ENCODE measurements at places on chromosomes 13 and 19.

DNA sequence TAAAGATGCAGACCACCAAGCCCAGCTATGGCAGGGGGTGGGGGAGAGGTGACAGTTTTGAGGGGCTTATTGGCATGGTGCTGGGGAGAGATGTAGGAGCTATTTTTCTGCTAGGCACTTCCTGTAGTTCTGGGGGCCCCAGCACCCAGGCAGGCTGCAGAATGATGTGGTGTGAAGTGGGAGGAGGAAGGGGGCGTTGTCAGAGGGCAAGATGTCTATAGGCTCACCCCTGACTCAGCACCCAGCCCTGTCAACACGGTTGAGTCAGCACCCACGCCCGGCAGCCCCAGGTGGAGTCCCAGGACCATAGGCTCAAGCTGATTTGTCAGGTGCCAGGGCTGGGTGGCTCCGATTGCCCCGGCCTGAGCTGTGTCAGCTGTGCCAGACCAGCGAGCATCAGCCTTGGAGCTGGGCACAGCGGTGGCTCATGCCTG, 5.8 kb downstream of the KLF2 start:
- peak; percentile 78 for DNase-seq

- DNase-seq, result no peak
These were observed 29.1 kb downstream of the NFIX start for GRCh38 chr19:13024126-13024950.

- no peak for DNase-seq
These were observed 16.0 kb downstream of the CSNK1G2 start for GRCh38 chr19:1956868-1957492.

DNA sequence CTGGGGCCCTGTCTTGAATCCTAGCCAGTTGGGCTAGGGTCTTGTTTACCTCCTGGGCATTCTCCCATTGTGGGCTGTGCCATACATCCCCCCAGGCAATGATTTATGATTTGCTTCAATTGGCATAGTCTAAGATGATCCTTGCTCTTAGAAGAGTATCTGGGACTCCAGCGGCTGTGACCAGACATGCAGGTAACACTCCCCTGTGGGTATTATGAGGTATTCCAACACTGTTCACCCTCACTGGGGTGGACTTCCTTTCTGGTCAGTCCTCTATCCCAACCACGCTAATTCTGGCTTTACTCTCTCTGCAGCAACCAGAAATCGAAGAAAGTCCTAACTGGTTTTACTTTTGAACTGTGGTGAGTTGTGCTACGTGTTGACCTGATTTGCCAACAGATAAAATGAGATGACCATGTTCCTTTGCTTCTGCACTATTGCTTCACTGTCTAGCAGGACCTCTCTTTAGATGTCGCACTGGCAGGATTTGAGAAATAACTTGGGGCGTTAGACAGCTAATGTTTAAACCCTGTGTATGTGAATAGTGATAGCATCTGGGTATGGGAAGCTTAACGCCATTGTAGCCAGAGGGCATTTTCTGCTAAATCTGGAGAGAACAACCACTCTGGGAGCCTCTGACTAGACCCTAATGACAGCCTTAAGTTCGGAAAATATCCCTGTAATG, 6.7 kb upstream of the LRCH1 start:
- no peak for DNase-seq

DNA sequence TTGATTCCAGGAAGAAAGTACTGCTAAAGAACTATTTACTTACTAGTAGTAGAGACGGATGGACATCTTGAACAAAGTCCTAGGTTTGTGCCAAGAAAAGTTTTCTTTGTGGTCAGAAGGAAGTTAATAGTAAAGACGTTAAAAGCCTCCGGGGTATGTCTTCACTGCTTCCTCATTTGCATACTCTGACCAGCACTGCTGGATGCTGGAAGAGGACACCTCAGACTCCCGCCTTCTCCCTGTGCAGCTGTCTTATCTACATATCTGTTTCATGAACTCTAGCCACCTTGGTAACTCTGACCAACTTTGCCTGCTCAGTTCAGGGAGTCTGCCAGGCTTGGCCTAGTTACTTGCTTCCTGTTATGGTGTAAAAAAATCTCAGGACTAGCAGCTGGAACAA, 1109.1 kb upstream of the MIR17HG start:
- no peak for DNase-seq

DNA sequence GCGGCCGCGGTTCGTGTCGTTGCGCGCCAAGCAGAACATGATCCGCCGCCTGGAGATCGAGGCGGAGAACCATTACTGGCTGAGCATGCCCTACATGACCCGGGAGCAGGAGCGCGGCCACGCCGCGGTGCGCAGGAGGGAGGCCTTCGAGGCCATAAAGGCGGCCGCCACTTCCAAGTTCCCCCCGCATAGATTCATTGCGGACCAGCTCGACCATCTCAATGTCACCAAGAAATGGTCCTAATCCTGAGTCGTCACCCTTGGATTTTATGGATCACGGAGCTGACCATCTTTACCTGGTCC, 475 bp downstream of the MRPL57 start:
- DNase-seq, result no peak

- DNase-seq, result no peak
These were observed 12.7 kb downstream of the PRAM1 start for GRCh38 chr19:8489561-8490394.

- no peak for DNase-seq
These were observed 92.7 kb upstream of the SLC7A1 start for GRCh38 chr13:29688193-29688592.

- no peak for DNase-seq
These were observed 3.6 kb downstream of the ZNF121 start for GRCh38 chr19:9580728-9581127.
